ENCODE measurements at places on chromosomes 11 and 22. TPM values are rescaled to one million over a fixed set of nuclear protein-coding genes. Genes with fewer than 3 reads are reported as not detected.

DNA sequence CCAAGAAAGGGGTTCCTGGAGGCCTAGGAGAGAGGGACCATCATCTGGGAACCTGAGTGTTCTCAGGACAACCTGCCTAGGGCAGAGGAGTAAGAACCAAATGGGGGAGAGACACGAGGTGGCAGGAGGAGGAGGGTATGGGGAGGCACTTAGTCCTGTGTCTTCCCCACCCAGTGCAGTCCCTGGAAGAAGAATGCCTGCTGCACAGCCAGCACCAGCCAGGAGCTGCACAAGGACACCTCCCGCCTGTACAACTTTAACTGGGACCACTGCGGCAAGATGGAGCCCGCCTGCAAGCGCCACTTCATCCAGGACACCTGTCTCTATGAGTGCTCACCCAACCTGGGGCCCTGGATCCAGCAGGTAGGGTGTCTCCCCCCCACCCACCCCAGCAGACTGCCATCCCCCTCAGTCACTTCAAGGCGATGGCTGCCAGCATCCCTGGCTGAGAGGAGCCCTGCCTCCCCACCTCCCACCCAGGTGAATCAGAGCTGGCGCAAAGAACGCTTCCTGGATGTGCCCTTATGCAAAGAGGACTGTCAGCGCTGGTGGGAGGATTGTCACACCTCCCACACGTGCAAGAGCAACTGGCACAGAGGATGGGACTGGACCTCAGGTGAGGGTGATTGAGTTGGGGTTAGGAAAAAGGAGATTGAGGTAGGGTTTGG is 3.7 kb upstream of the INPPL1 start:
- peaks cover 23% of the 10 kb centered on the region for H3K4me1 ChIP-seq
- DNase-seq: peak; percentile 88
- H3K4me3 ChIP-seq: no peak overlapping the region
- H3K27me3 ChIP-seq: no peaks in the 10 kb centered on the region

DNA sequence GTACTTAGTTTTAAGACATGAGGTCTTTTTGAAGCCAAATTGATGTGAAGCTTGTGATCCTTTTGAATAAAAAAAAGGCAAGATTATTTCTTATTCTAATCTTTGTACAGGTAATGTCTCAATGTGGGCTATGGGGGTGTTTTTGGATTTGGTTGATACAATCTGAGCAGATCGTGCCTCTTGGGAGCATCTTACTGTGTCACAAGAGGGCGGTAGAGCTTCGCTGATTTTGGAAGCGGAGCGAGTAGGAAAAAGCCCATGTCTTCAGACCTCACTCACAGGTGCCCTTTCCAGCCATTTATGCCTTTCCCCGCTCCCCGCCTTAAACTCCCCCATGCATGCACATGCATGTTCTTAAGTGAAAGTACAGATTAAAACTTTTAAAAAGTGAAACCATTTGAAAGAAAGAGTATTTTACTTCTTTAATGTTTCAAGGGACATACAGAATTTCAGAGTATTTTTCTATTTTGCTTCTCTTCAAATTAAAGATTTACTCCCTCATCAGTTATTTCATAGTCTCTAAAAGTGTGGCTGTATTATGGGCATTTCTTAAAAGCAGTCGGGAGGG is 18.8 kb downstream of the DDX25 start:
- H3K4me1 ChIP-seq: peaks cover 7% of the 10 kb centered on the region
- peak; percentile 91 for DNase-seq
- no peaks in the 10 kb centered on the region for H3K36me3 ChIP-seq
- peaks cover 16% of the 10 kb centered on the region for H3K27me3 ChIP-seq

GRCh38 chr11:73538381-73538872 is 59.5 kb downstream of the FAM168A start:
- DNase-seq: no peak
- H3K4me1 ChIP-seq: peaks cover 6% of the 10 kb centered on the region
- H3K27ac ChIP-seq: no peak overlapping the region
- no peaks in the 10 kb centered on the region for H3K36me3 ChIP-seq
- no peaks in the 10 kb centered on the region for H3K27me3 ChIP-seq
- no peak overlapping the region for H3K4me3 ChIP-seq

DNA sequence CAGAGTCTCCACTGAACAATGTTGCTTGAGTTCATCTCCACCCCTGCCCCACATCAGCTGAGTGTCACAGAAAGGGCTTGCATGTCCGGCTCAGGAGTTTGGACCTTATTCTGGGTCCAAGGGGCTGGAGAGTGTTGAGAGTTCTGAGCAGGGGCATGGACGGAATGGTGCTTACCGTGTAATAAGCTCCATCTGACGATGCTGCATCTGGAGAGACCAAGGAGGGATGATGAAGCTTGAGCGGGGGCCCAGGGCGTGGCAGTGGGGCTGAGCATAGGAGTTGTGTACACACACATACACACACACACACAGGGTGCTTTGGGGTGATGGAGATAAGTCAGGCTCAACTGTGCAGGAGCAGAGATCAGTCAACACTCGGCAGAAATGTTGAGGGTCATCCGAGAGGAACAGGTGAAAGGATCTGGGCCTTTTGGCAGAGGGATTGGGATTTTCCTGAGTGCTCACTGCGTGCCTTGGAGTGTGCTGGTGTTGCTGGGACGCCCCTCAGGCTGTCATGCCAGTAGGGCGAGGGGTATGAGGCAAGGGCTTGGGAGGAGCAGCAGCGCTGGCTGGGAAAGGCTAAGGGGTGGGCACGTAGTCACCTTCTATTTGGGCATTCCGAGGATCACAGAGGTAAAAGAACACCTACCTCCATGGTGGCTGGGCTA is 2.3 kb downstream of the USP35 start:
- no peaks in the 10 kb centered on the region for H3K36me3 ChIP-seq
- H3K27ac ChIP-seq: no peak overlapping the region
- no peak overlapping the region for H3K4me3 ChIP-seq
- DNase-seq: no peak
- peaks cover 19% of the 10 kb centered on the region for H3K4me1 ChIP-seq

DNA sequence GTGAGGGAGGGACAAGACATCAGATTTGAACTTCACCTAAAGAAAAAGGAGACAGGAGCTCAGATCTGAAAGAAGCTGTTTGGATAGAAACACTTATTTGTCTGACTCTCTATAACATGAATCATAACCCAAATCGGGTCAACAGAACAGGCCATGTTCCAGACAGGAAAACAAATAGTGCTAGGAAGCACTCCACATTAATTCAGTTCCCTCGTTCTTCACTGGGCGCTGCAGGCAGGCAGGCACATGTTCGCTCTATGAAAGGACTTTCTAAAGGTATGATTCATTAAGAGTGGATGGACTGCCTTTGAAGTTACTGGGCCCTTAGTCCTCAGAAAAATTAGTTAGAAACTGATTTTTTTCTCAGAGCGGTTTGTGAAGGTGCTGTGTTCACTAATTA is 137.5 kb upstream of the TRPC6 start:
- H3K27ac ChIP-seq: no peak overlapping the region
- H3K27me3 ChIP-seq: no peaks in the 10 kb centered on the region

DNA sequence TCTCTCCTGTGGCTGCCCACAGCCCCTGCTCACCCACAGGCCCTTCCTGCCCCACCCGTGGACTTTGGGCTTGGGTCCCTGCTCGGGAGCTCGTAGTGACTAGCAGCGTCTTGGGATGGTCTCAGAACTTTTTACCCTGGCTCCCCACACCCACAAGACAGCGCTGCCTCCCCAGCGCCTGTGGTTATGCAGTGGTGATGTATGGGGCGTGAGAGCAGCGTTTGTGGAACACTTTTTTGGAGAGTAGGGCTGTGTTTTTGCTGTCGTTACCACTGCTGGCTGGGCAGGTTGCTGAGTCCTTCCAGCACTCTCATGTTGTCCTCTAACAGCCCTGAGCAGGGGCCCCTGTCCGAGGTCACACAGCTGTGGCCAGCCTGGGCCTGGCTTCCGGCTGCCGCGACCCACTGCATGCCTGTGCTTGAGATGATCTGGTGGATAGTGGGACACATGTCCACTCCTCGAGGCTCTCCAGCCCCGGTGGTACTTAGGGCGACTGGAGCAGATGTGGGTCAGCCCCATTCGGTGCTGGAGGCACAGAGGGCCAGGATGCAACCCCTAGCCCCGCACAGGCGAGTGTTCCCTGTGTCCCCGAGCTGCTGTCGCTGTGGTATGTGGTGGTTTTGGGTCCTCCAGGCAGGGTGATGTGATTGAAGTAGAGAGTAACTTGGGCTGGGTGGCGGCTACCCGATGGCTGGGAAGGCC is 7.1 kb upstream of the GRAMD4 start:
- H3K4me3 ChIP-seq: no peak overlapping the region
- DNase-seq: no peak
- H3K4me1 ChIP-seq: peaks cover 39% of the 10 kb centered on the region
- H3K27me3 ChIP-seq: no peaks in the 10 kb centered on the region
- H3K27ac ChIP-seq: peak overlapping the region; percentile 22

The HTATIP2 gene
- total RNA-seq: 44.0 TPM

The CLCF1 gene
- total RNA-seq: 28.3 TPM

The H19 gene
- total RNA-seq: 397 TPM

The TCN2 gene
- total RNA-seq: 28.7 TPM

The OR51A2 gene
- not detected for total RNA-seq

The PRG2 gene
- 0.33 TPM for total RNA-seq
